ENCODE measurements at places on chromosomes 7 and 10.

GRCh38 chr7:127874951-127875608 is 156.2 kb downstream of the LRRC4 start:
- DNase-seq: no peak

DNA sequence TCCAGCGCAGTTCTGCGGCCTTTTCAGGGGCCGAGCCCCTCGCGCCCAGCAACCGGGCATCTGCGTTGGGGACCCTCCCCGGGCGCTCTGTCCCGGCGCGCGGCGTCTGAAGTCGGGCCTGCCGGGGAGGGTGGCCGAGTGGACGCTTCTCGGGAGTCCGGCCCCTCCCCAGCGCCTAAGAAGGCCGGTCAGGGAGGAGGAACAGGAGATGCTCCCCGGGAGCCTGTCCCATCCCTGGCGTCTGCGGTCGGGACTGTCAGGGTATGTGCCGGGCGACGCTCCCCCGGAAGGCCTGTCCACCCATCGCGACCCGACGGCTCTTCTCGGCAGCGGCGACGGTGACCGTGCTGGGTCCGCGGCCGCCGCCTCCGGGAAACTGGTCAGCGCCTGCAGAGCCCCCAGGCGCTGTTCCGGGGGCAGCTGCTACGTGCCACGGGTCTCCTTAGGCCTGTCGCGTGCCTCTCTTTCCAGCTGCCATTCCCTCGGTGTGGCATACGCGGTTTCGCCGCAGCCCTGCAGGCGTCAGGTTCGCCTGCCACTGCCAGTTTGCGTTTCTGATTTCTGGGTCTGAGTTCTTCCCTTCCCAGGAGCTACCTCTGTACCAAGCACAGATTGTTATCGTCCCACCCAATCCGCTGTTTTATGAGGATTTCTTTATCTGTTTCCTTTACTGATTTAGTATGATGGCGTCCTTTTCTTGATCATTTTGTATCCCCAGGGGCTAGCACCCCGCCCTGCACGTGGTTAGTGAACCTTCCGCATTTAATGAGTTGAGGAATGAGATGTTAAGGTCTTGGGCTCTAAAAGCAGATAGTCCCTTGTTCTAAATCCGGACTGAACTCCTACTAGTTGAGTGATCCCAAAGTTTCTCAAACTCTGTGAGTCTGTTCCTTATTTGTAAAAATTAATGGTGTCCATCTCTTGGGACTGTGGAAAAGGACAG is 782 bp downstream of the IFIT5 start:
- peak; percentile 11 for DNase-seq

- DNase-seq: peak; percentile 26
Observed at GRCh38 chr7:43799605-43800004, 41.1 kb downstream of the BLVRA start.

- no peak for DNase-seq
Observed at GRCh38 chr10:7491949-7492659, 81.3 kb upstream of the SFMBT2 start.

DNA sequence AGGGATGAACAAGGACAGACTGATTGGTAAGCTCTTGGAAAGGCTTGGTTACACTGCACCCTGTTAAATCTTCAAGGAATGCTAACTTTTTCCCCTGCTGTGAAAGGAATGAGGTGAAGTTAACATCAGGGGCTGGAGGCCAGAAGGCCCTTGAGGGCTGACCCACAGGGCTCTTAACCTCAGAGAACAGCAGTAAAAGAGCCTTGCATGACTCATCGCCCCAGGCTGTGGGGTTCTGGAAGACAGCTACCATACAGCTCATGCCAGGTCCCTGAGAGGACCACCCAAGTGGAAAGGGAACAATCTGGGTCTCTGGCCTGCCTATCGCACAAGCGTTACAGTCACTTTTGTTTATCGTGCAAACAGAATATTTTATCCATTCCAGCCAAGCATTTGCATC is 54.4 kb downstream of the CYP2C9 start:
- DNase-seq: no peak

DNA sequence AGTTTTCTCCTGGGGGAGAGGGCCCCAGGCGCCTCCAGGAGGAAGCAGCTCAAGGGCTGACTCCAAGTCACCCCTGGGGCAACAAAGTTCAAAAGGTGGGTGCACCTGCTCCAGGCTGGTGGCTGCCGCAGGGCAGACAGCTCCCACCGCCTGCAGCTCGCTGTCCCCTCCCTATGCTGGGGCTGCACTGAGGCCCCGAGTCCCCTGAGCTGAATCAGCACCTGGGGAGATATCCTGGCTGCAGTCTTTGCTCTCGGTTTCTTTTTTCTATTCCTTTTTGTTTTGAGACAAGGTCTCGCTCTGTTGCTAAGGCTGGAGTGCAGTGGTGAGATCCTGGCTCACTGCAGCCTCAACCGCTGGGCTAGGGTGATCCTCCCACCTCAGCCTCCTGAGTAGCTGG is 183.4 kb downstream of the DNAJB6 start:
- DNase-seq: no peak
